Frontal cortex (tissue), 4 donors: ENCODE measurements at places on chromosomes 4 and X.

DNA sequence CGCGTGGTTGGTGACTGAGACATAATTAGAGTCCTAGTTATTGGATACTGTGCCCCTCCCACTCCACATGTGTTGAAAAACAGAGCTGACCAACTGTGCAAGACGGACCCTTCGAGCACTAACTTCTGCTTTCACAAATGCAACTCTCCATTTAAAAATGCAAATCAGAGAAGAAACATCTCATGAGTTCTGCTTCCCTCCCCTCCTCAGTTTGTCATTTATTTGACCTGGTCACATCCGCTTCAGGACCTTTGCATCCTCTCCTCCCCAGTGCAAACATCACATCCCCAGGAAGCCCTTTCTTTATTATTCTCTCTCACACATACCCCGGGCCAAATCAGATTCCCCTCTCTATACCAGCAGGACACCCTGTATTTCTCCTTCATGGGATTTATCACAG, 38.1 kb upstream of the NOCT start:
- no peak for DNase-seq

DNA sequence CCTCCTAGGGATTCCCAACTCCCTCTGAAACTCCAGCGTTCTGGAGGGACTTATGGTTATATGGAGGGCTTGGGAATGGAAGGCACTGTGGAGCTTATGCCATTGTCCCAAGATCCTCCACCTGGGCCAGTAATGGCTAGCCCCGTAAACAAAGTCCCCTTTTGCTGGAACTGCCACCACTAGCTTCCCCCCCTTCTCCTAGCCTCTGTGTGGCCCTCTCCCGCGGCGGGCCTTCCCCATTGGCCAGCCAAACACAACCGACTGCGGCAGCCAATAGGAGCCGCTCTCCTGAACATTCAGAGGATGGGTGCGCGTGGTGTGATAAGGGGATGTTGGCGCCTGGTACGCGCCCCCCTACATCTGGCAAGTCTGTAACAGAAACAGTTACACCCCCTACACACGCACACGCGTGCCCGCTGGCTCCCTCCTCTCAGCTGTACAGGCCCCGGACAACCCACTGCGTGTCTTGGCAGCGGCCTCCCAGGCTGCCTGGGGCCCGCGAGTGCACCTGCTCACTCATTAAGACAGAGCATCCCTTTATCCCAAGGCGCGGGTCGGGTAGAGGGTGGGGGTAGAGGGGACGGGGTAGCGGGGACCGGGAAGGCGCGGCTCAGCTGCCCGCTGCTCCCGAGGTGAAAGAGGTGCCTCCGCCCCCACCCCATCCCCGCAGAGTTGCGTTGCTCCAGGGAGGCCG, 863 bp upstream of the RAB33A start:
- peak; percentile 68 for DNase-seq

DNA sequence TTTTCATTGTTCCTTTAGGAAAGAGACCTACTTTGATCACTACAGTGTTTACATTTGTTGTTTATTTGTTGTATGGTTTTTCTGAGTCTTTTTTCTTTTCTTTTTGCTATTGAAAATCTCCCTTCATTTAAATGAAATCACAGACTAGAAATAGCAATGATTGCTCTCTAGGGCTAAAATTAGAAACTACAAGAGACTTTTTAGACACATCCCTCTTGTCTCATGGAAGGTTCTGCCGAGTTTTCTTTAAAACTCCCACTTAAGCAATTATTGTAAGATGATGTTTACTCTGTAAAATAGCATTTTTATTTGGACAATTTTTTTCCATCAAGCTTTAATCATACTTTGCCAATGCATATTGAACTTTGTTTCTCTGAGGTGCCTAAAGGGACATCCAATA, 136.6 kb downstream of the PALLD start:
- no peak for DNase-seq

DNA sequence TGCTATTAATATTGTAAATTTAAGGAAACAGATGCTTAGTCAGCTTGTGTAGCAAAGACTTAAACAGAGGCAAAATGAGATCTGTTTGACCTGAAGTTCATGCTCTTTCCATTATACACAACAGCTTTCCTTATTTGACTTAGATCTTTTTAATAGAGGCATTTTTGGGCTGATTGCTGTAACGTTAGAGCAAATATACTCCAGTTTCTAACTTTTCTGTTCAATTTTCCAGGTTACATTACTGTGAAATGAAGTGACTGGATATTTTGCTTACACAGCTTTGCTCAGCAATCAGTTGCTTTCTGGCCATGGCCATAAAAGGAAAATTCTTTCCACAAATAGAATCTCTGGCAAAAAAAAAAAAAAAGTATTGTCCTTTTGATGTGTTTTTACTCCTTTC, 146.2 kb downstream of the PCDH7 start:
- no peak for DNase-seq

GRCh38 chr4:83219344-83220331, 65.0 kb downstream of the COQ2 start:
- no peak for DNase-seq

- DNase-seq, result no peak
Observed at GRCh38 chr4:77453911-77454310, 151.7 kb upstream of the CXCL13 start.

- DNase-seq, result no peak
Observed at GRCh38 chr4:159173886-159174285, 71.0 kb downstream of the RAPGEF2 start.

DNA sequence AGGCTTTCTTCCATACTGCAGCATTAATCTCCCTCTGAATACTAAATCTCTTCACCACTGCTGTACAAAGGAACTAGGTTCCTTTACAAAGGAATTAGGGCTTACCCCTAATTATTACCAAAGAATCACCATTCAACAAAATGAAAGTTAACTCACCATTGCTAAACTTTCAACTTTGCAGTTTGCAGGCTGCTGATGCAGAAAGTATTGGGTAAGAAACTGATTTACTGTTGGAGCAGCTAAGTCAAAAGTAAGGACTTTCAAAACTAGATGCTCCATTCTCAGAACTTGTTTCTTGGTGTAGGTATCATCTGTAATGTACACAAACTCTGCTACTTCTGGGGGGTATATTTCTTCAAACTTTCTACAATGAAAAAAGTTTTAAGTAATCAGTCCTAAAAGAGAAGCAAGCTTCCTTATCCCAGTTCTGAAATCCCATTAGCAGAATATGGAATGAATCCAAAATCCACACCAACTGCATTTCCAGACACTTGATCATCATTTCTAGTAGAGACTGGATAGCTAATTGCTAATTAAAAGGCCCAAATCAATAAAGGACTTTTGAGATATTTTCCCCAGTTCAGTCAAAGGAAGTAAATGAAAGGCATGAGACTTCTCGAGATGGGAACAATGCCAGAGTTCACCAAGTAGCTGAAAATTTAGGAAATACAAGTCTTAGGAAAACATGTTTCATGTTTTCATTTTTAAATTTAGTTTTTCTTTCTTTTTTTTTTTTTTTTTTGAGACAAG, 4.3 kb downstream of the CCNA2 start:
- no peak for DNase-seq

DNA sequence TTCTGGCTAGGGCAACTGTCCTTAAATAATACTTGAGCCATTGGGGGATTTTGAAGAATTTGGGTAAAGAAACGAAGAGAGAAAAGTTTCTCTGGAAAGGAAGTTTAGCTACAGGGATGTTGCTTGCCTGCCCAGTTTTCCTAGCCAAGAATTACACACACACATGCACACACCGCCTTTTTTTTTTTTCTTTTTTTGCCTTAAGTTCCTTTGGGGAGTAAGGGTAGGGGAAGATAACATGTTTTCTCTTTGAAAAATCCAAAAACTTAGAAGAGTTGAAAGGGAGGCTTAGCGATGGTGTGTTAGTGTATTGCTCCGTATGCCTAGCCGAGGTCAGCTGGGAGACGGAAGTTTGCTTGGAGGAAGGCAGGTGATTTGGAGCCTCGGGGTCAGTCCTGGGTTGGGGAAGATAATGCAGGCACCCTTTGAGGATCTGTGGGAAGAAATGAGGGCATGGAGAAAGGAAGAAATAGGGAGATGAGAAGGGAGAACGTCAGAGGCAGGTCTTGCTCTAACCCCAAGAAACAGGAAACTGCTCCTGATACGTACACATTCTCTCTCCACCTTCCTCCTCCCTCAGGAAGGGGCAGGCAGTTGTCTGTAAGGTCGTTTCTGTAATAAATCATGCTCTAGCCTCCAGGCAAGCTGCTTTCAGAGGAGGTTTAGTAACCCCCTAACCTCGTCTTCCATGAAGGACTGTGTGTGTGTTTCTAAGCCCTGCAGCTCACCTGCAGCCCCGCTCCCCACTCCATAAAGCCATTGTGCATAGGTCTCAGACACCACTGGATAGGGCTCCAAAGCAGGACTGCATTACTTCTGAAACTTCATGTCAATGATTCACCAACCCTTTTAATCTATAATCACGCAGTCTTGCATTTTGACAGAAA, 10.5 kb downstream of the KLF3 start:
- DNase-seq, result no peak

DNA sequence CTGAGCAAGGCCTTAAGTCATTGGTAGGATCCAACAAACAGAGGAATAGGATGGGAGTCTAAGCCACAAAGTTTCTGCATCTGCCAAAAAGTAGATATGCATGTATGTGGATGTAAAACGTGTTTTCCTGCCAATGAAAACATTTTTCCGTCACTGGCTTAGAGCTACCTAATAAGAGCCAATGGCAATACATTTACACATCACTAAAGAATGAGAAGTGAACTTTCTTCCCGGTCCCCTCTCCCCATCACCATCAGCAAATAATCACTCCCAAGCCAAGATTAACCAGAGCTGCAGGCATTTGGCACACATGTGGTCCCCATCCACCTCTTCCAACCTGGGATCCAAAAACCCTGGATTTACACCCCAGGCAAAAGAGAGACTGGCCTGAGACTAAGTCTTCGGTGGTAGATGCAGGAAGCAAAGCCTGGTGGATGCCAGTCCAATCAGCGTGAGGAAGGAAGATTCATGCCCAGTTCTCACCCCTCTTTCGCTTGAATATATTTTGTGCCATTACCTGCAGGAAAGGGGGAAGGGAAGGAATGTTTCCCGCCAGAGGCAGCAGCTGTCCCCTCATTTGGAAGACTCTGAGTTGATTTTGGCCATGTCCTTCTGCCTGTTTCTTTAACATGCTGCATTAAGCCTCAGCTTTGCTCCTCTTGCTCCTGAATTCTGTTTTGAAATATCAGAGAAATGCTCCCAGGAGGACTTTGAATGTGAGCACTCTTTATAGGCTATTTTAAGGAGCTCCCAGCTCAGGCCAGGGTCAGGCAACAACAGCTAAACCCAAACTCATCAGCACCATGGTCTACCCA, 131.4 kb downstream of the CHIC2 start:
- no peak for DNase-seq

DNA sequence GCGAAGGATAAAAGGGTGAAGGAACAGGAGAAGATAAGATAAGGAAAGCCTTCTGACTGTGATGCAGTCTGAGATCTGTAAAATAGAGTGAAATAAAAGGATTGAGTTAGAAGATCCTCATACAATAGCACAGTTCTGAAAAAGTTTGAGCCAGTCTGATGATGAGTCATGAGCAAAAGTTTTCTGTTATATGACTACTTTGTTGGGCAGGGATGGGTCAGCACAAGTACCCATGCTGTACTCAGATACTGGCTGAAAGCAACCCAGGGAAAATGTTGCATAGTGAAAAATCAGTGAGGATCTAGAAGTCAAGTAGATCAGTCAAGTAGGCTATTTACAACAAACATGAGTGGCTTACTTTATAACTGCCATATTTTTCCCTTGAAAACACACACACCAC, 253.5 kb downstream of the PCDH10 start:
- DNase-seq, result no peak

DNA sequence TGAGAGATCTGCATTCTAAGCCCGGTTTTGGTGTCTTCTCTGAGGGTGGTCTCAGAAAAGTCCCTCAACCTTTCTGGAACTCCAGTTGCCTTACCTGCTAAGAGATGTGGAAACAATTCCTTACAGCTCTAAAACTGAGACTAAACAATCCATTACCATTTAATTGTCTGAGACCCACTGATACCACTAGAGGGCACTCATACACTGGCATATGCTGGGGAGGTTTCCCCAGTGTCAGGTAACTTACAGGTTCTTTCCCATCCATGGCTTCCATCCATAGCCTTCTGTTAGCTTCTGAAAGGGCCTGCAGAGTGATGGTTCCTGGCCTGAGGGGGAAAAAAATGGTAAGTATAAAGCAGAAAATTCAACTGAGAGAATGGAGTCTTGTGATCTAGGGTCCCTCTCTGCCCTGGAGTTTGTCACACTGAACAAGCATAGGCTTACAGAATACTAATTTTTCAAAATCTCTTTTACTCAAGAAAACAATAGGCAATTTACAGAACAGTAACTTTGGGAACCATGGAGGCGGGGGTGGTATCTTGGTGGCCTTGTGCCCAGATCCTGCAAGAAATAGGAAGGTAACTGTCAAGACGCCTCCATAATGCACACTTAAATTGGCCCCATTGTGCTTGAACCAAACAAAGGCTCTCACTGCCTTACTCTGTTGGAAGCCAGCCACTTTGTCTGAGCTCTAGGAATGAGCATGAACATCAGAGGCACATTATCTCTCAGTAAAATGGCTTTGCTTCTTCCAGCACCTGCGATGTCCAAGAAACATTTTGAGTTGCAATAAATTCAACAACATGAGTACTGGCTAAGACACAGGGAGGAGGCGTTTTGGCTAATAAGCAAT, 236.1 kb downstream of the OPHN1 start:
- peak; percentile 10 for DNase-seq

- DNase-seq, result no peak
Observed at GRCh38 chrX:99761731-99762130, 648.3 kb downstream of the PCDH19 start.

GRCh38 chr4:161540265-161540664, 623.5 kb downstream of the FSTL5 start:
- DNase-seq, result no peak

DNA sequence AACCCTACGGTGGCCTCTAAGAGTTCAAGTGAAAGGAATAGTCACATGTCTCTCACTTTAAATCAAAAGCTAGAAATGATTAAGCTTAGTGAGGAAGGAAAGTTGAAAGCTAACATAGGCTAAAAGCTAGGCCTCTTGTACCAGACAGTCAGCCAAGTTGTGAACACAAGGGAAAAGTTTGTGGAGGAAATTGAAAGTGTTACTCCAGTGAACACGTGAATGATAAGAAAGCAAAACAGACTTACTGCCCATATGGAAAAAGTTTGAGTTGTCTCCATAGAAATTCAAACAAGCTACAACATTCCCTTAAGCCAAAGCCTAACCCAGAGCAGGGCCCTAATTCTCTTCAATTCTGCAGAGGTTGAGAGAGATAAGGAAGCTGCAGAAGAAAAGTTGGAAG, 51.5 kb upstream of the RAB9B start:
- no peak for DNase-seq

GRCh38 chr4:15162465-15163283, 160.4 kb downstream of the CPEB2 start:
- no peak for DNase-seq

DNA sequence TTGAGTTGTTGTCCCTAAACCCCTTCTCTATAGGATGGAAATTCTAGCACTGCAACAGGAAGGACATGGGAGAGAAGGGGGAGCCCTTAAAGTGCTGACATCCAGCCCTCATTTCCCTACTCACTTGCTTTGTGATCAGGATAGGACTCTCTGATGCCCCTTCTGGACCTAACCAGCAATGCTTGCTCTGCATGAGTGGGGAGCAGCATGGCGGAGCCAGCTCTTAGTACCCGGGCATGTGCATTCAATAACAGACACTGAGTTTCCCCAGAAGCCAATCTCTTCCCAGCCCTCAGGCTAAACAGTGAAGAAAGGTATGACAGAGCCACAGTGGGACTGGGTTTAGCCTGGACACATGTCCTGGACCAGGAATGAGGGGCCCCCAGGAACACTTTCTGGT, 14.0 kb downstream of the SOD3 start:
- DNase-seq, result no peak
